Central memory CD8-positive, alpha-beta T cell (primary cell): ENCODE measurements at places on chromosomes 3 and 15.

- no peak for DNase-seq
These were observed 62.3 kb upstream of the SNRPA1 start for GRCh38 chr15:101357333-101357732.

DNA sequence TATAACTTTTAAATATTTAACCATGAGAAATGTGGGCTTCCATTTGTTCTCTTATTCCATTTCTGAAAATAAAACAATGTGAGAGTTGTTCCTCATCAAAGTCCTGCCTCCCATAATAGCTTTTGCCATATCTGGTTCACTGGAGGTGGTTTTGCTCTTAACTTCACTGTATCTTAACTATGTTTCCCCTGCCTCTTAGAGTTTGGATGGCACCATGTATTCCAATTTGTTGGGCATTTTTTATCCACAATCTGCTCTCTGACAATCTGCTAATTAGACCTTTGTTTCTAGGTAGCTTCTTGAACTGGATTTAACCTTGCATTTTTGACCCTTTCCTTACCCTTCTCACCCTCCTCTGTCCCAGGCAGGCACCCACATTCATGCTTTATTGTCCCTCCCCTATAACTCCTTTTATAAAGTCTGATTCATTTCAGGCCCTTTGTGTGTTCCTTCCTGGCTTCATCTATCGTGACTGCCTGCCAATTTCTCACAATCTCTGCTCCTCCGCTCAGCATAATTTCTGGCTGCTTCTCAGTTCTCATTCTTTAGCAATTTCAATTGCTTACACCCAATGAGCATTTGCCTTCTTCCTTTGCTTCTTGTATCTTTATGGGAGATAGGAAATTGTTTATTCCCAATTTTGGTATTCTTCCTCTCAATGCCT is 144.2 kb upstream of the ARHGEF26 start:
- no peak for DNase-seq

- no peak for DNase-seq
These were observed 33.1 kb downstream of the RNU5B-1 start for GRCh38 chr15:65337436-65338070.

GRCh38 chr3:15341030-15341726 is 8.8 kb upstream of the SH3BP5 start:
- no peak for DNase-seq

DNA sequence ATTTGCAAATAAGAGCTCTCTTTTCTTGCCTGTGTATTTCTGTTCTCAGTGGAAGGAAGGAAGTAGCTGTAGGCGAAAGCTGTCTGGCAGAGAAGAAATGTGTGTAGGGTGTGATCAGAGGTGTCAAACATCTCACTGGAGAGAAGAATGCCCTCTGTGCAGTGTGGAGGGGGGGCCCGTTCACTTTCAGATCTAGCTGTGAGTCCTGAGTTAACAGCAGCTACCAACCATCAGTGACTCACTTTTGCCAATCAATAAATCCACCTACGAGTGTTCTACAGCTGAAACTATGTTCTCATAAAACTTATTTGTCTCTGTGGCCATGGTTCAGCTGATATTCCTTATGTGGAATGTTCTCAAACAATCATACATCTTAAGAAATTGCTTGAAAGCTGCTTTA is 103.7 kb downstream of the FRMD4B start:
- DNase-seq: no peak

- no peak for DNase-seq
These were observed 15.3 kb downstream of the FBN1 start for GRCh38 chr15:48630245-48630644.

- no peak for DNase-seq
These were observed 35.0 kb downstream of the ST6GAL1 start for GRCh38 chr3:186965141-186965879.

GRCh38 chr15:71396536-71397125 is 281.4 kb downstream of the THSD4 start:
- no peak for DNase-seq

- DNase-seq: no peak
These were observed 168.3 kb upstream of the TSC22D2 start for GRCh38 chr3:150239766-150240165.

DNA sequence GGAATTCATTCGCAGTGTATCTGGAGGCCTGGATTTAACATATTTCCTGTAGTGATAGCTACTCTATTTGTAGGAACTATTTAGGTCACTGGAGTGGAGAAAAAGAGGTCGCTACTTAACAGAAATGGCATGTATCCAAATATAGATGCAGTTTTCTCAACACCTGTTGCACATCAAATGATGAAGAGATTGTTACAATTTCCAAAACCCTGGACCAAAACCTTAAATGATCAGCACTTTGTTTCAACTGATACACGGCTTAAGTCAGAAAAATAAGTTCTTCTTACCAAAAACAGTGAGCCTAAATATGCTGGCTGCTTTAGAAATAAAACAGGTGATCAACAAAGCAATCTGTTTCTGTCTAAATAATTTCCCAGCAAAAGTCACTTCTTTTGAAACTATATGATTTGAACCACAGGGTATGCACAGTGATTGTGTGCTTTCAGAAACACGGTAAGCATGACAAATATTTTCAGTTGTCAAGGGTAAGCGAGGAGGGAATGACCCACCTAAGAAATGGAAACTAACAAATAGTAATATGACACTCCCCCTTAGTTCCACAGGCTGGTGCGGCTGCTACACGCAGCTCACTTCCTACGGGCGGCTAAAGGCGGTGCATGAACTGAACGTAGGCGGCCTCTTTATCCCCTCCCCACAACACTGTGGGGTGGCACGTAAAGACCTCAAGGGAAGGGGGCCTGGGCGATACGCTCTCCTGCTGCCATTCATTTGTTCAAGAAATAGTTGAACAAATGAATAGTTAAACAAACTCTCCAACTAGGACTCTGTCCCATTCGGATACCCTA is 1.1 kb downstream of the EHD4 start:
- DNase-seq: peak; percentile 74

DNA sequence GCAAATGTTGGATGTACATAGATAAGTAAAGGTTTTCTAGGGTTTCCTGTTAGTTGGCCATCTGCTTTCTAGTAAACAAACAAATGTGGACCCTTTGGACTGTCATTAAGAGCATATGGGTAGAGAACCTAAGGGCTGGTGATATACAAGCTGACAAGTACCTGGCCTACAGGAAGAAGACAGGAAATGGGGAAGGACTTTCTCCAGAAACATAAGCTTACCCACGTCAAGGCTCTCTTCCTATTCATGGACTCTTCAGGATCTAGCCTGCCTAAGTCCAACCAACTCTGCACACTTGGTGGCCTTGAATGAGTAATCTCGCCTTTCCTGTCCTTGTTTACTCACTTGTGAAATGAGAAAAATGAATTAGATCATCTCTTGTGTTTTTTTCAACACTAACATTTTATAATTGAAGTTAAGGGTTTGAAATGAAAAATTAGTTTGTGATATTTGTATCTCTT is 22.2 kb upstream of the GOLIM4 start:
- DNase-seq: no peak

- DNase-seq: no peak
These were observed 196.2 kb upstream of the MRPL3 start for GRCh38 chr3:131699001-131699400.

DNA sequence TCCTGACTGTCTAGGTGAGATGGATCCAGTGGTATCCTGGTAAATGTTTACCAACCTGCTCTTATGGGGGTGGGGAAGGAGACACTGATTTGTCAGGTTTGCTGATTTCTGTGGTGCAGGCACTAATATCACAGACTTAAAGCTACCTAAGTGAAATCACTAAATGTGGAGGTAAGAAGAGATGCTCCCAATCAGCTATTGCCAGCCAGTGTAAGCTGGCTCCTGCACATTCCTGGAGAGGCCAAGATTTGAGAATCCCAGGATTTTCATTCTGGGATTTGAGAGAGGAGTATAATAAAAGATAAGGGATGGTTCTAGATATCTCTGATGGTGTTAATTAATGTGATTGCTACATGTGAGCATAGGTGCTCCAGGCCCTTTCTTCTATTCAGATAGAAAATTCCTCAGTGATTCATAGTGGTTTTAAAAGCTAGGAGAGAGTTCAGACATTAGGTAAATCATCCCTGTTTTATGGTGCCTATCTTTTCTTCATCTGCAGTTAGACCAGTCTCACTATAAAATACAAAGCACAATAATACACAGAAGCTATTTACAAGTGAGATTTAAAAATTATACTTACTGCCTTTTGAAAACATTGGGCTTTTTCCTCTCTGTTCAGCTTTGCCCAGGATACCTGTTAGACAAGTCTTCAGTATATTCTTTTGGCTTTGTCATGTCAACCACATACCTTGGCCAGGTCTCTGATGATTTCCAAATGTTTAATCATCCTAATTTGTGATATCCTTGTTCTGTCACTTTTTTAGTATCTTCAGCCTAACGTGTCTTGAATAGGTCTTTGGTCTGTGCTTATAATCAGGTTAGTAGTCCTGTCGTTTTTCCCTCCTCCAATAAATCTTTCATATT is 90.9 kb downstream of the MBNL1 start:
- DNase-seq: no peak

DNA sequence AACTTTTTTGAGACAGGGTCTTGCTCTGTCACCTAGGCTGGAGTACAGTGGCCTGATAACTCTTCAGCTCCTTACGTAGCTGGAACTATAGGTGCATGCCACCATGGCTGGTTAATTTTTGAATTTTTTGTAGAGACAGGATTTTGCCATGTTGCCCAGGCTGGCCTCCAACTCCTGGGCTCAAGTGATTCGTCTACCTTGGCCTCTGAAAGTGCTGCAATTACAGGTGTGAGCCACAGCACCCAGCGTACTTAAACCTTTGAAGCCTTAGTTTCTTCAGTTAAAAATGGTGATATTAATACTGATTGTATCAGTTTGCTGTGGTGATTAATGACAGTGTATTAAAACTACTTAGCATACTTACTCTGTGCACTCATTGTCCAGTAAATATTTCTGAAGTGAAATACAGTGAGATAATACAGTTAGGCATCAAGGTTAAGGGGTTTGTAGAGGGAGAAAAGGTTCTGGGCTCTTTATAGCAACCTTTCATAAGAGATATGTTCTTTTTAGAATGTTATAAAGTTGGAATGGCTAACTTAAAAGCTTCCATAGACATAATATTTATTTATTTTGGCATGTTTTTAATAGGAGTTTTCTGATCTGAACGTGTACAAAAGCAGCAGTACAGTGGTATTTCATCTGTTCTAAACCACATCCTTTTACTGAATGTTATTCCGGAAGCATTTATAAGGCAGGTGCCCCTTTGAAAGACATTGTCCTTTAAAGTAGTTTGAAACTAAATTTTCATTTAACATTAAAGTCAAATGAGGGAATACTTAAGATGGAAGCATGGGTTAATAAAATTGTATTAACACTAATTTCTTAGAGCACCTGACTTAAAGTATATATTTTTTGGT is 23.6 kb downstream of the NCK1 start:
- no peak for DNase-seq

- DNase-seq: no peak
These were observed 604.3 kb downstream of the FGF12 start for GRCh38 chr3:192122832-192123594.

DNA sequence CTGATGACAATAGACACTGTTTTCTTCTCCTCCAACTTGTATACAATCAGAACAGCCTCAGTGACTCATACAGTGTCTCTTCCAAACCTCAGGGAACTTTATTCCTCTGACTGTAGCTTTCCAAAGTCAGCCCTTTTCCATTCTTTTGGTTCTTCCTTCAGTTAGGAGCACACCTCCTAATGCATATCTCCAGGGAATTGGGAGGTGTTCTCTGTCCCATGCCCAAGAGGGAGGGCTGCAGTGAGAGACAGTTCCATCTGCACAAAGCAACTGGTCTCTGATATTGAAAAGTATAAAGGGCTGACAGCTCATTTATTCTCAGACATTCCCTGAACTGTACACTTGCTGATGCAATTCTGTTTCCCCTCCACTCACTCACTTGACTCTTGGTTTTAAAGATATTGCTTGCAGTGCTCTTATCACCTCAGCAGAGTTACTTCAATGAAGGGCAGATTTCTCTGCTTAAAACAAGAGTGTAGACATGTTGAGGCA is 337.8 kb upstream of the TBC1D5 start:
- no peak for DNase-seq

GRCh38 chr3:148203297-148204010 is 494.2 kb upstream of the AGTR1 start:
- no peak for DNase-seq

GRCh38 chr3:194685065-194685717 is 492 bp upstream of the FAM43A start:
- no peak for DNase-seq

DNA sequence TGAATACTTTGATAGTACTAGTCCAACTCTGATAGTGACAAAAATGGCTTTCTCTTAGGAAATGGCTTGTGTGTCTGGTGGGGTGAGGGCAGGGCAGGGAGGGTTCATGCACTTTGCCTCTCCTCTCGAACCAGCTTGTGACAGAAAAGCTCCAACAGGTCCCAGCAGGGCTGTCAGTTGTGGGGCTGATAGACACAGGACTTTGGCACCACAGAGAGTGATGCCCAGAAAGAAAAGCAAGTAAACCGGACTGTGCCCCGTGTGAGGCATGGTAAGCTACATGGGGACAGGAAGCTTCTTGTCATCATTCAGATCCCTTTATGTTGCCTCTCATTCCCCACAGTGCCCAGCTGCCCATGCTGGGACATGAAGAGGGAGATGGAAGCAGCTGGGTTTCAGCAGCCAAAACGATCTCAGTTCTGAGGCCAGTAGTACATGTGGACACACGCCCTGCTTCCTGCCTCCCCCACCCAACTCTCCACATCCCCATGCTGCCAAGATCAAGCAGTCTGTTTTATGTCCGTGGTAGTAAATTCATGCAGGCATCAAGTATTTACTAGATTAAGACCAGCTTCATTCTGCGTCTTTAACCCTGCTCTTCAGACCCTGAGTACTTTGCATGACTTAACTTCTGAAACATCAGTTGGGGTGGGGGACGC is 29.7 kb upstream of the LIPC start:
- DNase-seq: no peak

- no peak for DNase-seq
These were observed 2.7 kb upstream of the OPA1 start for GRCh38 chr3:193590088-193590856.

- no peak for DNase-seq
These were observed 39.2 kb upstream of the AGBL1 start for GRCh38 chr15:86040356-86041033.

- DNase-seq: no peak
These were observed 358.5 kb downstream of the ZNF385D start for GRCh38 chr3:21392526-21392925.

- no peak for DNase-seq
These were observed 36.9 kb downstream of the TSPAN3 start for GRCh38 chr15:77033729-77034671.

DNA sequence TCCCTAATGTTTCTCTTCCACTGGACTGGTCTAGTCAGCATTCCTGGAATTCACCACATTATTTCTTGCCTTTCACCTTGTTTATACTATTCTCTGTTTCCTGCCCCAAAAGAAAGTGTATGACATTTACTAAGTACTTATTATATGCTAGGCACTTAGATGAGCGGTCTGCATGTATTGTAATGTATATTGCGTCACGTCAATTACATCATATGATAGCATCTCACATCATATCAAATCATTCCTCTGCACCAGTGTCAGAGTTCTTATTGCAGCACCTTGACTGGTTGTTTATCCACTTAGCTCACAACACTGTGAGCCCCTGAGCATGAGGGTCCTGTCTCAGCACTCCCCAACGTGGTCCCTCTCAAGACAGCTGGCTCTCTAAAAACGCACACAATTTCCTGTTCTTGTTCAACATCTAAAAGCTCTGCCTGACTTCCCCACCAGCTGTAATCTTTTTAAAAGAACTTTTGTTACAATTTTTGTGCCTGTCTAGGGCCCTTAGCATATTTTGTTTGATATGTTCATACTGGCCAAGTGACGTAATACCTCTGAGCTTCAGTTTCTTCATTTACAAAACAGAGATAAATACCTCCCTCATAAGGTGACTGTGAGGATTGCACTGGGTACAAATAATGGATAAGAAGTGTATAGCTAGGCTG is 58.8 kb downstream of the ARHGAP31 start:
- no peak for DNase-seq

- DNase-seq: no peak
These were observed 22.4 kb downstream of the CYP11A1 start for GRCh38 chr15:74345051-74345450.
